ENCODE measurements at places on chromosomes 12 and 14.

- no peak for DNase-seq
These were observed 28.5 kb downstream of the GPRC5A start for GRCh38 chr12:12919666-12920435.

GRCh38 chr14:22319526-22320361, 269.3 kb downstream of the DAD1 start:
- peak; percentile 19 for DNase-seq

- no peak for DNase-seq
These were observed 489.1 kb upstream of the SYT1 start for GRCh38 chr12:78375461-78375860.

DNA sequence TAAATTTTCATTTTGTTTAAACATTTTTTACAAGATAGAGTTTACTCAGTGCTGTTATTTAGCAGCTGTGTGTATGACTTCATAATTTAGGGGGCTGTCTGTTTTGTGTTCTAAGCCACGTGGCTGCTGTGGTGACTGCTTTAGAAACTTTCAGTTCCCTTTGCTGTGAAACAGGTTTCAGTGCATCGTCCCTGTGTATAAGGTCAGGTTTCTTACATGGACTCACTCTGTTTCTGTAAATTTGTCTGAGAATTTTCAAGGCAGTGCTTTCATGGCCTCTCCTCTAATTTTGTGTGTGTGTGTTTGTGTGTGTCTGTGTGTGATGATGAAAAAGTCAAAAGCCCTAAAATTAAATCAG, 32.4 kb downstream of the BICD1 start:
- DNase-seq, result peak; percentile 67

DNA sequence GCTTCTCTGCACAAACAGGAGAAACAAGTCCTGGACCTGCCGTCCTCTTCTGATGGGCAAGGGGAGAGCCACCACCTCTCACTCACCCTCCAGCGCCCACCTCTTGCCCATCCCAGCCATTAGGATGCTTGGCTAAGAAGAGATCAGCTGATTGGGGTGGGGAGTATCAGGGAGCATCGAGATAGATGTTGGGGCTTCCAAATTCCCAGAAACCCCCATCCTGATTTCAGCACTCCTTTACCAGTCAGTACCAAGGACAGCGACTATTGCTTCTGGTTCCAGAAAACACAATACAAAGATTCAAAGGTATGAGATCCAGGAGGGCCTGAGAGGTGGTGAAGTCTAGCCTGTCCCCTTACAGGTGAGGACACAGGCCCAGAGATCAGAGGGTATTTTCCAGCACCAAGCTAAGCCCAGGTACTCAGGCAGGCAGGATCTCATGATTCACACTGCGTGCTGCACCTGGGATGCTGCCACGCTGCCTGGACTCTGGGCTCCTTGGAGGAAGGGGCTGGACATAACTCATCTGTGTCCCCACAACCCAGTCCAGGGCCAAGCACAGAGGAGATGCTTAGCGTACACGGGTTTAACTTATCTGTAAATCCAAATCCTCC, 76.6 kb downstream of the TUNAR start:
- no peak for DNase-seq

DNA sequence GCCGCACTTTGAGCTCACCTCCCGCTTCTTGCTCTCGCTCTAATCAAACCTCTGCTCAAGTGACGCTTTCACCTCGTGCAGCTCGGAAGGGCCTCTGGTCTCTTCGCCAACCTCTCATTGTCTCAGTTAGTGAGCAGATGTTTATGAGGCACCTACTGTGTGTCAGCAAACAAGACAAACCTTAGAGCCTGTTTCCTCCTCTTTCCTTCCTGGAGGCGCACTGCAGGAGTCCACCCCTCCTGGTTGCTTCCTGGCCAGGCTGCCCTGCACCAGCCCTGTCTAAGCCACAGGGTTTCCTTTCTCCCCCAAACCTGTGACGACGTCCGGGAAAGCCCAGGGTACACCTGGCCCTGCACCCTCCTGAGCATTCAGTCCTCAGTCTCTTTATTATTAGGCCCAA, 84.2 kb downstream of the PHETA1 start:
- no peak for DNase-seq

DNA sequence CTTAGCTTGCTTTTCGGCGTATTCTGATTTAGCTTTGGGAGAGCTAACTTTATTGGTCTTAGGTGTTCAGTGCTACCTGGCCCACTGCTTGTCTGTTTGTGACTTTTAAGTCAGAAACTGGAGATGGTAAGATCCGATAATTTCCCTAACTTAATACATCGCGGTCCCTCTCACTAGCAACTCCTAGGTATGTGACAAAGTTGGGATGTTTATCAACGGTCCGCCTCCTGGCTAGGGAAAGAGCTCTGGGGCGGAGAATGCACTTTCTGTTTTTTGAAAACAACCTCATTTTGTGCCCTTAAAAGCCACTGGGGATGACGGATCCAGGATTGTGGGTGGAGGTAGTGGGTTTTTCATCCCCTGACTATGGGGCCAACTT, 1.2 kb downstream of the CDKN1B start:
- no peak for DNase-seq

GRCh38 chr14:67409461-67409860, 2.5 kb downstream of the PLEK2 start:
- DNase-seq, result no peak

DNA sequence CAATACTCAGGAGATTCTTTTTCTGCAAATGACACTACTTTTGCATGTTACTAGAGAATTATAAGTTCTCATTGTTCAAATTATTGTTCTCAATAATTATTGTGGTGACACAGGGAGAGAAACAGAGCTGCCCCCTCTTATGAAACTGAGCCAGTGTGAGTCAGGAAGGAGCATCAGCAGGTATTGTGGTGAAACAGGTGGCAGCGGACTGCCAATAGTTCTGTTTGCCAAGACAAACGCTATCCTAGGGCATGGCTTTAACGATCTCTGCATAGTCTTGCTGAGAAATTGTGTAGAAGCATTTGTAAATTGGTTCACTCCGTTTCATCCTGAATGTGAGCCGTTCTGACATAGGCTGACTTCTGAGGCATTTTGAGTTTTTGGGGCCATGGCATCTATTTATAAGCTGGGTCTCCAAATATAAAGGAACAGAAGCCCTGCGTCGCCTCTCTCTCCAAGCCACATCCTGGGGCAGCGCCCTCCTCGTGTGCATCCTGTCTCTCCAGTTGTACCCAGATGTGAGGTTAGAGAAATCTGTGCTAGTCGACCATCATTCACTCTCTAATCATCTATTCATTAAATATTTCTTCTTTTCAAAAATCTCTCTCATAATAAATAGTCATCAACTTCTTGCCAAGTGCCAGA, 15.8 kb upstream of the PPP4R4 start:
- peak; percentile 64 for DNase-seq

DNA sequence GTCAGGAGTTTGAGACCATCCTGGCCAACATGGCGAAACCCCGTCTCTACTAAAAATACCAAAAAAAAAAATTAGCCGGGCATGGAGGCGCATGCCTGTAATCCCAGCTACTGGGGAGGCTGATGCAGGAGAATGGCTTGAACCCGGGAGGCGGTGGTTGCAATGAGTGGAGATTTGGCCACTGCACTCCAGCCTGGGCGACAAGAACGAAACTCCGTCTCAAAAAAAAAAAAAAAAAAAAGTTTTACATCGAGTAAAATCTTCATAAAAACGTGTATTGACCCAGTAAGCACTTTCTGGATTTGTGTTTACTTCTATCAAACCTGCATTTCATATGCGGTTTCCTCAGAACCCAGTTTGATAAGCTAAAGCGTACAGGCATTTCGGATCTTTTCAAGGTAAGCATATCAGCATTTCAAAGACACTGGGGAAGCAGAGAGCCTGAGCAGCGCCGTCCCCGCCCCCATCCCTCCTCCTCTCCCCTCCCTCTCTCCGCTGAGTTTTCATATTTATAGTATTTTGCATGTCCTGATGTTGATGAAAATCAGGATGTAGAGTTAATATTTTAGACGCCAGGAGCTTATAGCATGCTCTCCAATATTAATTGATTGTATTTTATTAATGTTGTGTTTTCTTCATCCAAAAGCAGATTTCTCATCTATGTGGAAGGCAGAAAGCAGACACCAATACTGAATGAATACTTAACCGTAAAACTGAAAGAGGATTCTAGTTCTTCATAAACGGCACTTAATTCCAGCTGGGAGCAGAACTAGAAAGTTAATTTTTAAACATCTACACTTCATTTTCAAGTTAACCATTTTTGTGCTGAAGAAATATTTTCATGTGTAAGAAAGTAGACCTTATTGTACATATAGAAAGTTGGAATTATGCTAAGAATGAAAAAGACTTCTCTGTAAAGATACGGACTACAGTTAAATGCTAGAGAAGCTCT, 9.2 kb upstream of the HIP1R start:
- DNase-seq, result no peak

DNA sequence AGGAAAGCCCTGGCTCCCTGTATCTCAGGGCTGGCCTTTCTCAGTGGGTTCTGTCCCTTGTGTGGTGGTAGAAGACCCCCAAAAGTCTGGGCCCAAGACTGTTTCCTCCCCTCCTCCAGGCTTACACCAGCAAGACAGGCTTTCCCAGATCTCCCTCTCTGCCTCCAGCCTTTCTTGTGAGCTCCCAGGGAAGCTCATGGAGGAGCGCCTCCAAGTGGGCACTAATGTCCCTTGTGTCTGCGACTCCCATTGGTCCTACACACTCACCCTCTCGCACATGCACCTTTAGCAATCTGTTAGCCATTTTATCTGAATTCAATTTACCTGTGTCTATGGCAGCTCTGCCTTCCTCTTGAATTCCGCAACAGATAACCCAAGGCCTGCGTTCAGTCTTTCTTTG, 251.1 kb upstream of the CAND1 start:
- DNase-seq, result no peak

GRCh38 chr12:98530068-98530467, 14.7 kb downstream of the TMPO start:
- no peak for DNase-seq
